Breast epithelium (tissue), 4 donors: ENCODE measurements at places on chromosomes 1 and 21. TPM values are rescaled to one million over a fixed set of nuclear protein-coding genes. Genes with fewer than 3 reads are reported as not detected.

- no peak for DNase-seq
These were observed 376.9 kb downstream of the USH2A start for GRCh38 chr1:216046336-216046735.

- DNase-seq = no peak
These were observed 74.4 kb upstream of the SDC3 start for GRCh38 chr1:30982937-30983336.

Gene PRRX1
- 73.1 TPM for total RNA-seq

Gene BLACAT1
- total RNA-seq = 1.5 TPM

- DNase-seq = peak; percentile 71
These were observed 705 bp downstream of the UROD start for GRCh38 chr1:45012639-45013278.

- peak; percentile 58 for DNase-seq
These were observed 3.2 kb downstream of the ATP1B1 start for GRCh38 chr1:169109561-169110134.

GRCh38 chr1:190957565-190957964 lies 479.9 kb upstream of the BRINP3 start:
- DNase-seq = no peak

DNA sequence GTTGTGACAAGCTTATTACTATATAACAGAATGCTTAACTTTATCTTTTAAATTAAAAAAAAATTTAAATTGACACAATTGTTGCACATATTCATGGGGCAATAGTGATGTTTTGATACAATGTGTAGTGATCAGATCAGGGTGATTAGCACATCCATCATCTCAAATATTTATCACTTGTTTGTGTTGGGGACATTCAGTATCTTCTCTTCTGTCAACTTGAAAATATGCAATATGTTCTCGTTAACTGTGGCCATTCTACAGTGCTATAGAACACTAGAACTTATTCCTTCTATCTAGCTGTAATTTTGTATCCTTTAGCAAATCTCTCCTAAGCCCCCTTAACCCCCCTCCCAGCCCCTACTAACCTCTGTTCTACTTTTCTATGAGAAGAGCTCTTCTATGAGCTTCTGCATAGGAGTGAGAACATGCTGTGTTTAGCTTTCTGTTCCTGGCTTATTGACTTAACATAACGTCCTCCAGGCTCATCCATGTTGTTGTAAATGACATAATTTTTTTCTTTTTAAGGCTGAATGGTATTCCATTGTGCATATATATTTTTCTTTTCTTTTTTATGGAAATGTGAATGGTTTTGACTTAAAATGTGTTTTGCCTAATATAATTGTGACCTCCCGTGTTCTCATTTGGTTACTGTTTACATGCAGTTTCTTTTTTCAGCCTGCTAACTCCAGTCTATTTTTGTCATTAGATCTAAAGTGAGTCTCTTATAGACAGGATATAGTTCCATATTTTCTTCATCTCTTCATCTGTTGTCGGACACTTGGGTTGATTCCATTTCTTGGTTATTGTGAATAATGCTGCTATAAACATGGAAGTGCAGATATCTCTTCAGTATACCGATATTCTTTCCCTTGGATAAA lies 23.8 kb downstream of the CEP350 start:
- DNase-seq = no peak
